ENCODE measurements at places on chromosomes 4 and X.

- no peak for DNase-seq
Measured at GRCh38 chr4:121658125-121658524, 38.7 kb downstream of the ANXA5 start.

GRCh38 chr4:123821861-123822260 is 425.3 kb downstream of the SPRY1 start:
- no peak for DNase-seq

DNA sequence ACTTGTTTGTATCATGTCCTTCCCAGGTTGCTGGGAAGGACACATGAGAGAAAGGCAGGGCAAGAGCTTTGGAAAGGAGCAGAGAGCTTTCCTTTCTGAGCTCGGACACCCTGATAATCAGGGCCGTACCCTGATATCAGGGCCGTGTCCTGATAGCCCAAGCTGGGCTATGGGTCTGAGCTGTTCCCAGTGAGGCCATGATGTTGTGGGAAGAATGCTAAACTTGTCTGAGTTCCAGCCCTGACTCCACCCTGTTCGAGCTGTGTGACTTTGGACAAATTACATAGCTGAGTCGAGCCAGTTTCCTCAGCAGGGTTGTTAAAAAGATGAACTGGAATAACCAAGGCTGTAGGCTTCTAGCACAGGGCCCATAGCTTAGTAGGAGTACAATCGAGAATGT is 3.3 kb upstream of the CXCR3 start:
- no peak for DNase-seq

GRCh38 chrX:144637731-144638130 is 609.6 kb upstream of the SPANXN1 start:
- peak; percentile 9 for DNase-seq

- no peak for DNase-seq
Measured at GRCh38 chr4:150063128-150063527, 15.1 kb upstream of the DCLK2 start.

- no peak for DNase-seq
Measured at GRCh38 chr4:185998791-185999190, 70.2 kb upstream of the TLR3 start.

GRCh38 chr4:162727232-162727631 is 439.5 kb downstream of the NAF1 start:
- DNase-seq, result no peak

- DNase-seq, result no peak
Measured at GRCh38 chr4:183391204-183391603, 53.2 kb upstream of the CDKN2AIP start.

DNA sequence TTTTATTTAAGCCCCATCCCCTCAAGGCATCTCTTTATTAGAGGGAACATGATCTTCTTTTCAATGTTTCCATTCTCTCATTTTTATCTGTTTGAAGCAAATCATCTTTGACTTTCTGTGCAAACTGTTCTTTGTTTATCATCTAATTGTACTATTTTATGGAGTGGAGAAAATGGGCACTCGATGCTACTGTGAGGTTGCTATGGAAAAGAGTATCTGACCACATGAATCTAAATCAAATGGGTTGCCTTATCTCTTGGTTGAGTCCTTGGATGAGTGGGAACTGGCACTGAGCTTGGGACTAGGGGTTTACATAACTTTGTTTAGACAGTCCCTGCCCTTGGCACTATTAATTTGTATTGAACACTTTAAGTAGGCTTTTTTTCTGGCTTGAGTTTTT is 9.1 kb downstream of the OCRL start:
- no peak for DNase-seq

- DNase-seq, result no peak
Measured at GRCh38 chr4:185380320-185380719, 15.4 kb downstream of the LRP2BP start.

DNA sequence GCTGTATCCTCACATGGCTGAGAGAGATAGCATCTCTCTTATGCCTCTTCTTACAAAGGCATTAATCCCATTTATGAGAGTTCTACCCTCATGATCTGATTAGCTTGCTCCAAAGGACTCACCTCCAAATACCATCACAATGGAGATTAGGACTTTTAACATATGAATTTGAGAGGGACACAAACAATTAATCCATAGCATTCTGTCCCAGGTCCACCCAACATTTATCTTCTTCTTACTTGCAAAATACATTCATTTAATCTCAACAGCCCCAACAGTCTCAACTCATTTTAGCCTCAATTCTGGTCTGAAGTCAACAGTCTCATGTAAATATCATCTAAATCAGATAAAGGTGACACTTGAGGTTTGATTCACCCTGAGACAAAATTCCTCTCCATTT is 555.4 kb downstream of the RAB28 start:
- no peak for DNase-seq

DNA sequence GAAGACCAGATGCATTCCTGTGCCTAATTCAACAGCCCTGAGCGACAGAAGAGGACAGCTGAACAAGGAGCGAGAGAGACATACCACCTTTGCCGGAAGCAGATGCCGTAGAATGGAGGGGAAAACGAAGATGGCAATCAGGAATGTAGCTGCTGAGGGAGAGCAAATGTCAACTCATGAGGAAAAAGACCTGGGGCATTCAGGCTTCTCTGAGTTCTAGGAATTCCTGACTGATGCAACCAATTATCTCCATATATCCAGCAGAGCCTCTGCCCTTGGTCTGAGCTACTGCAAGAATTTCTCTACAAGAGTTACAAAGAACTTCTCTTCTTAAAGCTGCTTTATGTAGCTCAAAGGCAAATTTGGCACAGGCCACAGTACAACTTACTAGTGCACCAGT is 40.5 kb upstream of the INPP4B start:
- DNase-seq, result no peak

- no peak for DNase-seq
Measured at GRCh38 chrX:33726281-33727160, 405.6 kb downstream of the FAM47A start.

DNA sequence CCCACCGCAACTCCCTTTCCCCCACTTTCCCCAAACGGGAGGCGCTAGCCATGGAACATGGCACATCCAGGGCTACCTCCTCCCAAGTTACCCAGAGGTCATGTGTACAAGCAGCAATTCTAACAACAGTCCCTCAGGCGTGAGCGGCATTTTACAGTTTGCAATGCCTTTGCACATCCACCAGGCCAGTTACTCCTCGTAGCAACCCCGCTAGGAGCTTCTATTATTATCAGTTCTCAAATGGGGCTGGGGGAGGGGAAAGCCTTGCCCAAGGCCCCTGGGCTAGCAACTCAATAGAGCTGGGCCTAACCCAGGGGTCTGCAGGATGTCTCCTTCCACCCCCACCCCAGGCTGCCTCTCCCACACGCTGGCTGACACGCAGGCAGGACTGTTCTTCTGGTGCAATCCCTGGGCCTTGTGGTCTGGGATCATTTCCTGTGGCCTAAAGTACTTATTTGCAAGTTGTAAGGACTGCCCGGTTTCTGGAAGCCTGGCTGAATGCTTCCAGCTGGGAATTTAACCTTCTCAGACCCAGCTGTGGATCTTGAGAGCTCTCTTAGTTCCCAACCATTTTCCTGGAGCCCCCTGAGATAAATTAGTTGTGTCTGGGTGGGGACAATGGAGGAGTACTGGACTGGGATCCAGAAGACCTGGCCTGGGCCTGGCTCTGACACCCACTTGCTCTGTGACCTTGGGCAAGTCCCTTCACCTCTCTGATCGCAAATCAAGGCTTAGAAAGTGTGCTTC is 27.7 kb downstream of the PJA1 start:
- DNase-seq, result no peak

DNA sequence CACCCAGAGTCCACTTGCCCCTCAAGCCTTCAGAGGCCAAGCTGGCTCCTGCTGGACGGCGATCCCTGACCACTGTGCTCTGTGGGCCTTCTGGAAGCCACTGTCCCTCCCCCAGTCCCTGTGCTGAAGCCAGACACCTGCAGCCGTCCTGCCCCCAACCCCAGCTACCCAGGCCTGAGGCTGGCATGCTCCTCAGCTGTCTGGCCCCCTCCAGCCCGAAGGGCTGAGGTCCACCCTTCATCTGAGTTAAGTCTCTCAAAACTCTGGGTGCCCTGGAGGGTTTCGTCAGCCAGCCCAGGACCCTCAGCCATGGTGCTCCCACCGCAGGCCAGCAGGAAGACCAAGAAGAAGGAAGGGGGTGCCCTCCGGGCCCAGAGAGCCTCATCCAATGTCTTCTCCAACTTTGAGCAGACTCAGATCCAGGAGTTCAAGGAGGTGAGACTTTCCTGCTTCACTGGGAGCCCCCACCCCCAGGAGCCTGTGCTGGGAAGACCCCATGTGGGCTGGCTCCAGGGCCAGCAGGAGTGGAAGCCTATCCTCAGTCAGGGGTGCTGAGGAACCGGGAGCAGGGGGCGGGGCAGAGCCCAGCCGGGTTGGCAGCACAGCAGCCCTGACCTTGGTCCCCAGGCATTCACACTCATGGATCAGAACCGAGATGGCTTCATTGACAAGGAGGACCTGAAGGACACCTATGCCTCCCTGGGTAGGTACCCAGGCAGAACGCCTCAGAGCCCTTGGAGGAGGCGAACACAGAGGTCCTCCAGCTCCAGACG is 4.2 kb downstream of the MYL5 start:
- no peak for DNase-seq

DNA sequence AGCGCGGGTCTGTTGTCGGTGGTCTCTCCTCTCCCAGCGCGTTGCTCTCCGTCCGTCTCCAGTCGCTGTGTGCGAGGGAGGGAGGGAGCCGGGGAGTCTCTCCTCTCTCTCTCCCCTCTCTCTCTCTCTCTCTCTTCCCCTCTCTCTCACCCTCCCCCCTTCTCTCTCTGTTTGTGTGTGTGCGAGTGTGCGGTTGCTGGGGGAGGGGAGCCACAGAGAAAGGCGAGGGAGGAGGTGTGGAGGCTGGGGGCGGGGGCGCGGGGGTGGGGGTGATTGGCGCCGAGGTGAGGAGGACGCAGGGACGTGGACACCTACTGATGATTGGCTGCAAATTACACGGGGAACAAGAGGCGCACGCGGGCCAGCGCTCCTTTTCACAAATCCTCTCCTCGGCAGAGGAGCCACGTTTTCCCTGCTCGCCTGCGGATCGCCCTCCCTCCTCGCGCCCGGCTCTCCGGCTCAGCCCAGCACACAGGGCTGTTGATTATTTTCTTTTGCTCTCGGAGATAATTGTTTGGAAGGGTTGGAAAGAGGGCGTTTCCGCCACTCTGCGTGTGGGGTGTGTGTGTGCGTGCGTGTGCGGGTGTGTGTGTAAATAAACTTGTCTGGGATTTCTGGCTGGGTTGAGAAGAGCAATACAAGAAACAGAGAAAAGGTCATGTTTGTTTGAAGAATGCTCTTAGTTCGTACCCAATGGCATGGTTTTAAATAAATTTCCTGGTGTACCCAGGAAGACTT is at the start of gene CXXC4:
Gene CXXC4 (minus strand): TSS at position 73 of the 738 bp plus-strand sequence. CDS start 3,092 bp downstream, outside the sequence.
- DNase-seq, result no peak

DNA sequence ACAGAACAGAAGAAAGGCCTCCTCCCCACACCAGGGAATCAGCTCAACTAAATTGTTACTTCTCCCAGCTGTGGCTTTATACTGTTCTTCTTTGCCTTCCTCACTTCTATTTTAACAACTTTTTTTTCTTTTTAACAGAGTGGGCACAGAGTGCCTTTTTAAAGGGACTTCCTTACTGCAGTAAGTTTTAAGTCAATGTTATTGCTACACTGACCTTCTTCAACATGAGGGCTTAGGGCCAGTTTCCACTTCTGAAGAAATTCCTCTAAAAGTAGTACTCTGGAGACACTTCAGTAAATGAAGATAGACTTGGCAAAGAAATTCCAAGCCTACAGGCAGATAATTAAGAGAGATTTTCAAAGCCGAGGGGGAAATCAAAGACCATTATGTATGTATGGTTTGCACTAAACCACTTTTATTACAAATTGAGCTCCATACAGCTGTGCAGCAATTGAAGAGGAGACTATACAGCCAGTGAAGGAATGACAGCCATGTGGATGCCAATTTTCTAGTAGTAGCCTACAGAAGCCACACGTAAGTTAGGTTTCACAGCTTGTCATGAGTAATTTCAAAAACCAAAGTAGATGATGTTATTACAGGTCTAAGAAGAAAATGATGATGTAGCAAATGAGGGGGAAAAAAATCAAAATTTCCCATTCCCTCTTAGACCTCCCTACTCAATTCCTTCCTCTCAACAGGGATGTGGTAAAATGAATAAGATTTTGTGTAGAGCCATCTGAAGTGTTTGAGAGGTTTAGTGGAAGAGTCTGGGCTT is 36.9 kb upstream of the RASGEF1B start:
- DNase-seq, result no peak

GRCh38 chrX:9301836-9302235 is 163.0 kb upstream of the TBL1X start:
- DNase-seq, result no peak

DNA sequence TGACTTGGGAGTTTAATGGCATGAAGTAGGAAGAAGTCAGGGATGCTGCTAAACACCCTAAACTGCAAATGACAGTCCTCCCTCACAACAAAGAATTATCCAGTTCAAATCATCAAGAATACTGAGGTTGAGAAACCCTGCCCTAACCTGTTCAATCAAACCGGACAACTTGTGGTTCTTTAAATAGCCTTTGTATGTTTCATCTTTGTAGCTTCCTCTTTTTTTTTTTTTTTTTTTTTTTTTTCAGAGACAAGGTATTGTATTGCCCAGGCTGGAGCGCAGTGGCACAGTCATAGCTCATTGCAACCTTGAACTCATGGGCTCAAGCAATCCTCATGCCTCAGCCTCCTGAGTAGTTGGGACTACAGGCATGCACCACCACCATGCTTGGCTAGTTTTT is 52.5 kb upstream of the TTC29 start:
- DNase-seq, result no peak

GRCh38 chr4:123846092-123846491 is 449.5 kb downstream of the SPRY1 start:
- no peak for DNase-seq

GRCh38 chr4:185149392-185149791 is 6.3 kb downstream of the SLC25A4 start:
- no peak for DNase-seq

- DNase-seq, result no peak
Measured at GRCh38 chr4:1227816-1228215, 21.1 kb downstream of the CTBP1 start.

- no peak for DNase-seq
Measured at GRCh38 chr4:159017323-159018026, 85.4 kb upstream of the RAPGEF2 start.

DNA sequence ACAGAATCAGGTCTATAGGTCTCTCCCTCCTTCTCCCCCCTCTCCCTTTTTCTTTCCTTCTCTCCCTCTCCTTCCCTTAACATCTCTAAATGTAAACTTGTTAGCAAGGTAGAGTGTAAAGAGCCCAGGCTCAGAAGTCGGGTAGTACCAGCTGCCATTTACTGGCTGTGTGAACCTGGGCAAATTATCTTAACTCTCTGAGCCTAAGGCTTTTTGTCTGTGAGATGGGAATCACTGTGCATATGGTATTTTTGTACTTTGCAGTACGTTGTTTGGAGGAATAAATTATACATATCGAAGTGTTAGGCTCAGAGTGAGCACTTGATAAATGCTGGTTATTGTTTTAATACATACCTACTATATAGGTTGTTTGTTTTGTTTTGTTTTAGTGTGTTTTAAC is 154.0 kb downstream of the RBMX2 start:
- DNase-seq, result no peak

DNA sequence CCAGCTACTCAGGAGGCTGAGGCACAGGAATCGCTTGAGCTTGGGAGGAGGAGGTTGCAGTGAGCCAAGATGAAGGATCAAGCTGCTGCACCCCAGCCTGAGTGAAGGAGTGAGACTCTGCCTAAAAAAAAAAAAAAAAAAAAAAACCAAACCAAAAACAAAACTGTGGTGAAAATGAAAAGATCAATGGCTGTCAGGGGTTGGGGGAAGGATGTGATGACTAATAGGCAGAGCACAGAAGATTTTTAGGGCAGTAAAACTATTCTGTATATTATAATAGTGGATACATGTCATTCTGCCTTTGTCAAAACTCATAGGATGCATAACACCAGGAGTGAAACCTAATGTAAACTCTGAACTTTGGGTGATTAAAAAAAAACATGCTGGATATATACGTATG is 69.9 kb upstream of the ELOVL6 start:
- DNase-seq, result no peak

All from HS-5 (cell line).